Activated CD4-positive, CD25-positive, alpha-beta regulatory T cell treated with anti-CD3 and anti-CD28 coated beads, Interleukin-2, amount 50 U/mL, for 72 hours (primary cell): ENCODE measurements at places on chromosomes 13 and 19.

- no peak for DNase-seq
Observed at GRCh38 chr19:1551068-1552040, 16.8 kb downstream of the MEX3D start.

GRCh38 chr19:42197375-42197817 is 20.1 kb downstream of the DEDD2 start:
- DNase-seq: no peak

DNA sequence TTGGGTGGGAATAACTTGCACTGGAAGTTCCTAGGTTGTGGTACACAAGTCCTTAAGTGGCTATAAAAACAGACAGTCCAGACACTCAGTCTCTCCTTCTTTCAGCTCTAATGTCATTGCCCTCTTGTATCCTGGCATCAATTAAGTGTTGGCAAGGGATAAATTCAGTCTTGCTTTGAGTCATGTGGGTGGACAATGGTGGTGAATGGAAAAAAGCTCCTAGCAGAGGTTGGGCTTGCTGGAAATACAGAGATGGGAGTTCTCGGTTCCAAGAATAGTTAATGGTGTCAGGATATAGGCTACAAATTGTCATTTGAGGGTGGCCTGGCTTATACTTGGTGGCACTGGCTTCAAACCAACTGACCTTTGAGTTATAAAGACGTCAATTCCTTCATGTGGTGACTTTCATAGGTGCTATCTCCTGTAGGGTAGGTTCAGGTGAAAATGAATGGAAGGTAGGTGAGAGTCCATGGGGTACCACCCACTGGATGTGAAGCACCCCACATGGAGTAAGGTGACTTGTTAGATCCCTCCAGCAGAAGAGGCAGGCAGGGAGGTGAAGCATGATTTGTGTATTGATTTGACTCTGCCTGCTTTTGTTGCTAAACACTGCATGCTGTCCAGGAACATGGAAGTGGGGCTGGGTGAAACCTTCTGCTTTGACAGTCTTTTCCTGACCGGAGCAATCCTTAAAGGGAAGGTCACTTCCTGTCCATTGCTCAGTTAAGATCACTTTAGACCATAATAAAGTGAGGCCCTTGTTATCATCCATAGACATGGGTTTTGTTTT is 102.0 kb downstream of the LACC1 start:
- DNase-seq: no peak

- no peak for DNase-seq
Observed at GRCh38 chr19:1482361-1483130, 3.5 kb upstream of the C19orf25 start.
